B cell (primary cell): ENCODE measurements at places on chromosomes 5 and 9.

DNA sequence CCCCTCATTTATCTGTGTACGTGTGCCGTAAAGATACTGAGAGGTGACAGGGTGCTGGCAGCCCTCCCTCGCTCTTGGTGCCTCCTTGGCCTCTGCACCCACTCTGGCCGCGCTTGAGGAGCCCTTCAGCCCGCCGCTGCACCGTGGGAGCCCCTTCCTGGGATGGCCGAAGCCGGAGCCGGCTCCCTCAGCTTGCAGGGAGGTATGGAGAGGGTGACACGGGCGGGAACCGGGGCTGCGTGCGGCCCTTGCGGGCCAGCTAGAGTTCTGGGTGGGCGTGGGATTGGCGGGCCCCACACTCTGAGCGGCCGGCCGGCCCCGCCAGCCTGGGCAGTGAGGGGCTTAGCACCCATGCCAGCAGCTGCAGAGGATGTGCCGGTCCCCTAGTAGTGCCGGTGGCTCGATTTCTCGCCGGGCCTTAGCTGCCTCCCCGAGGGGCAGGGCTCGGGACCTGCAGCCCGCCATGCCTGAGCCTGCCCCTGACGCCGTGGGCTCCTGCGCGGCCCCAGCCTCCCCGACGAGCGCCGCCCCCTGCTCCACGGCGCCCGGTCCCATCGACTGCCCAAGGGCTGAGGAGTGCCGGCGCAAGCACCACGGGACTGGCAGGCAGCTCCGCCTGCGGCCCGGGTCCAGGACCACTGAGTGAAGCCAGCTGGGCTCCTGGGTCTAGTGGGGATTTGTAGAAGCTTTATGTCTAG is 21.6 kb downstream of the NKX2-5 start:
- no peak for DNase-seq
- no peaks in the 10 kb centered on the region for H3K27me3 ChIP-seq
- no peaks in the 10 kb centered on the region for H3K4me1 ChIP-seq
- H3K27ac ChIP-seq: no peak overlapping the region
- H3K4me3 ChIP-seq: no peak overlapping the region

DNA sequence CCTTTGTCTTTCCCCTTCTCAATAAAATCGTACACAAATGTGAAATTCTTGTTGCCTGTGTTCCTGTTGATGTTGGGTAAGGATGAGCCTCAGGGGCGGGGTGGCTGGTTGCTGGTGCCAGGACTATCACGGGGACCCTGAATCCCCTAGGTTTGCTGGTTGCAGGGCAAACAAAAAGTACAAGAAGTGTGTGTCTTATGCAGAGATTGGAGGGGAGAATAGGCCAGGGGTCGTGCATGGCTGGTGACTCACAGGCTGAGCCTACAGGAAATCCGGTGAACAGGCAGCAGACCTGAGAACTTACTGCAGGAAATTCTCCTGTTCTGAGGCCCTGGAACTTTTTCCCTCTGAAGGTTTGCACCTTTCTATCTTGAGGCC is 5.5 kb downstream of the ANXA2R start:
- no peak for DNase-seq
- peak overlapping the region; percentile 7 for H3K27ac ChIP-seq
- H3K4me1 ChIP-seq: peaks cover 41% of the 10 kb centered on the region
- H3K4me3 ChIP-seq: no peak overlapping the region

GRCh38 chr9:124216474-124217176 is 41.1 kb upstream of the NEK6 start:
- peak; percentile 84 for DNase-seq
- H3K27me3 ChIP-seq: no peaks in the 10 kb centered on the region
- H3K27ac ChIP-seq: peak overlapping the region; percentile 94
- H3K36me3 ChIP-seq: no peaks in the 10 kb centered on the region
- peaks cover 74% of the 10 kb centered on the region for H3K4me1 ChIP-seq
- H3K4me3 ChIP-seq: no peak overlapping the region

GRCh38 chr5:153267506-153267905 is 223.0 kb upstream of the GRIA1 start:
- no peak overlapping the region for H3K27ac ChIP-seq
- H3K4me1 ChIP-seq: no peaks in the 10 kb centered on the region
- DNase-seq: no peak

- H3K4me1 ChIP-seq: peaks cover 7% of the 10 kb centered on the region
- H3K27ac ChIP-seq: no peak overlapping the region
- no peaks in the 10 kb centered on the region for H3K27me3 ChIP-seq
- no peak overlapping the region for H3K4me3 ChIP-seq
- H3K36me3 ChIP-seq: no peaks in the 10 kb centered on the region
These were observed 132.0 kb downstream of the MLLT3 start for GRCh38 chr9:20490246-20490834.

- H3K27ac ChIP-seq: no peak overlapping the region
- no peaks in the 10 kb centered on the region for H3K36me3 ChIP-seq
- no peaks in the 10 kb centered on the region for H3K4me1 ChIP-seq
- H3K4me3 ChIP-seq: no peak overlapping the region
These were observed 216.8 kb downstream of the SEMA5A start for GRCh38 chr5:9329125-9329524.

DNA sequence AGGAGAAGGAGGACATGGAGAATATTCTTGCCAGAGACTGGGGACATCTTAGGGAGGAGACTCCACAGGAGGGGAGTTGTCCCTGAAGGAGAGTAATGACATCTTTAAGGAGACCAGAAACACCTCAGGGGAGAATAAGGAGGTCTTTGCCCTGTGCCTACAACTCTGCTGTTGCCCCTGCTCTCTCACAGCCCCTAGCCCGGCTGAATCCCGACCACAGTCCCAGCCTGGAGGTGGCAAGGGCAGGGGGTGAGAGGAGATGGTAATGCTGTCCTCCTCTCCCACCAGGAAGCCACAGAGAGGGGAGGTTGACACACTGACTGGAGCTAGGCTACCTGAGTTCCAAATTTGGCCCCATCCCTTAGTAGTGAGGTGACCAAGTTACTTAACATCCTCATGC is 30.2 kb upstream of the ENHO start:
- peaks cover 3% of the 10 kb centered on the region for H3K27me3 ChIP-seq
- no peaks in the 10 kb centered on the region for H3K4me1 ChIP-seq
- no peak overlapping the region for H3K4me3 ChIP-seq

- H3K36me3 ChIP-seq: no peaks in the 10 kb centered on the region
- H3K4me3 ChIP-seq: no peak overlapping the region
- H3K4me1 ChIP-seq: no peaks in the 10 kb centered on the region
- DNase-seq: no peak
- no peak overlapping the region for H3K27ac ChIP-seq
These were observed 16.0 kb upstream of the COL15A1 start for GRCh38 chr9:98927724-98928123.

- no peaks in the 10 kb centered on the region for H3K4me1 ChIP-seq
- H3K27me3 ChIP-seq: no peaks in the 10 kb centered on the region
- no peak for DNase-seq
- no peak overlapping the region for H3K27ac ChIP-seq
- H3K36me3 ChIP-seq: no peaks in the 10 kb centered on the region
- H3K4me3 ChIP-seq: no peak overlapping the region
These were observed 372.1 kb downstream of the NTRK2 start for GRCh38 chr9:85041466-85042137.

- no peaks in the 10 kb centered on the region for H3K36me3 ChIP-seq
- no peak overlapping the region for H3K27ac ChIP-seq
- H3K4me3 ChIP-seq: no peak overlapping the region
- DNase-seq: no peak
- H3K27me3 ChIP-seq: no peaks in the 10 kb centered on the region
- H3K4me1 ChIP-seq: no peaks in the 10 kb centered on the region
These were observed 79.8 kb upstream of the SPATA31D4 start for GRCh38 chr9:81848472-81848871.

DNA sequence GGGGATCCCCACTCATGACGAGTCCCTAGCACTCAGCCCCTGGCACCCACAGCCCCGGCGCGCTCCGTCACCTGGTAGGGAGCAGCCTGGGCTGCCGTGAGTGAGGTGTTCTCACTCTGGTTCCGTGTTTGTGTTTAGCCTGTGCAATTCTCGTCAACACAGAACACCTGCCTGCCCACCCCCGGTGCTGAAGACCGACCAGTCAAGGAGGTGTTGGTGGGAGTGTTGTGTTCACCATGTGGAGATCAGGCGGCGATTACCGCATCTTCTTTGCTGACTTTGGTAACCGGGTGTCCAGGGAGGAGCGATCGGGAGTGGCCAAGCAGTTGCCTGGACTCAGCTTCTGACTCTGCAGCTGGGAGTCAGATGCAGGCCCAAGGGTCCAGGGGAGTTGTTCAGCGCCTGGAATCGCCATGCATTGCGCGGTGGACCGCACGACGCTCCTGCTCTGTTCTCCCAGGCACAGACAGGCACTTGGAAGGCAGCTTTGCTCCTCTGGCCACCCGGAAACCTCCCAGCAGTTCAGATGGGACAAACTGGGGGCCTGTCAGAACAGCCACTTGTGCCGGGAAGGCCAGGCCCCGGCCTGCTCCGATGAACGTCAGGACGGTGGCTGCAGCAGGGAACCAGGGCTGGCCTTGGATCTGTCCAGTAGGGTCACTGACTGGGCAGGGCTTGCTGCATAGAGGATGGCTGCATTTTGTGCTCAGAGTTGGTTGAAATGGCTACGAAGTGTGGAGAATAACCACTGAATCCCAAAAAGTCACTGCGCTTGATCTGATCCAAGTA is 28.2 kb downstream of the EXOC3 start:
- peaks cover 12% of the 10 kb centered on the region for H3K27me3 ChIP-seq
- no peak overlapping the region for H3K4me3 ChIP-seq
- H3K27ac ChIP-seq: no peak overlapping the region
- H3K4me1 ChIP-seq: peaks cover 34% of the 10 kb centered on the region
- DNase-seq: no peak

GRCh38 chr5:133433641-133434040 is 178.7 kb downstream of the FSTL4 start:
- no peaks in the 10 kb centered on the region for H3K27me3 ChIP-seq
- peaks cover 8% of the 10 kb centered on the region for H3K4me1 ChIP-seq
- H3K36me3 ChIP-seq: no peaks in the 10 kb centered on the region

DNA sequence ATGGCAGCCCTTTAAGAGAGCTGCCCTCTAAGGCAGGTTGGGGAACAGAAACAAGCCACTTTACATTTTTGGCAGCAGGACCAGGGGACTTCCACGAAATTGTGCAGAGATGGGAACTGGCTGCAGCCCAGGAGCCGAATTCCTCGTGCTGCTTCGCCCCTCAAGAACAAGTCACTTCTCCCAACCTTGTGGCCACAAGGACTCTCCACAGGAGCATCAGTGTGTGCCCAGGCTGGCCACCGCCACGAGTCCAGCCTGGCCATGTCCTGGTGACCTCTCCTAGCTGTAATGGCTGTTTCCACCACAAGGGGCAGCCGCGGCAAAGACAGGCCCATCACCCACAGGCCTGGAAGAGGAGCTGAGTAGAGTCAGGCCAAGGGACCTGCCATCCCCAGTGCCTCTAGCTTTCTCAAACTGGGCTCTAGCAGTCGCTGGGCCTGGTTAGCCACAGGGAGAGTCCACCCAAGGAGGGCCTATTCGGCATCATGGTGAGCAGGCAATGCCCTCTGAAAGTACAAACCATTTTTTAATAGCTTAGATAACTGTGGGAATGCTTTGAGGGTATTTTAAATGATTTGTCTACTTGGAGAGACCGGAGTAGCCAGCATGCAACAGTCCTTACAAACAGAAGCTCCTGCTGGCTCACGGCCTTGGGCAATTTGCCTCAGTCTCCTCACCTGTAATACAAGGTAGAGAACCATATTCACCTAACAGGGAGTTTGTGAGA is 129.0 kb downstream of the COL23A1 start:
- H3K36me3 ChIP-seq: no peaks in the 10 kb centered on the region
- H3K27ac ChIP-seq: no peak overlapping the region
- H3K4me3 ChIP-seq: no peak overlapping the region

DNA sequence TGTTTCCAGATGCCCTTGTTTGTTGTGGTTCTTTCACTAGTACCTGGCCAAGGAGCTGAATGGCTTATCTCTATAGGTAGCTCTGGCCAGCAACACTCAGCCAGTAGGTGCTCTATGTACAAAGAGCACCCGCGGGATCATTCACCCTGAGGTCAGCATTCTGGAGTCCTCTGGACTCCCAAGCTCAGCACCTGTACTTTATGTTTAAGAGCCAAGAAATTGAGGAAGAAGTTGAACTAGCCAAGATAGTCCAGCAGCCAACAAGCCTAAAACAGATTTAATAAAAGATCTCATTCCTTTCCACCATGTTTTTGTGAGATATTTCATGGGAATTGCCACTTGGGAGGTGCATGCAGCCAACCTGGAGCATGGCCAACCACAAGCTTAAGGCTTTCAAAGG is 242.6 kb upstream of the PAPPA start:
- H3K27me3 ChIP-seq: no peaks in the 10 kb centered on the region
- H3K27ac ChIP-seq: no peak overlapping the region
- no peaks in the 10 kb centered on the region for H3K36me3 ChIP-seq
- H3K4me3 ChIP-seq: no peak overlapping the region

DNA sequence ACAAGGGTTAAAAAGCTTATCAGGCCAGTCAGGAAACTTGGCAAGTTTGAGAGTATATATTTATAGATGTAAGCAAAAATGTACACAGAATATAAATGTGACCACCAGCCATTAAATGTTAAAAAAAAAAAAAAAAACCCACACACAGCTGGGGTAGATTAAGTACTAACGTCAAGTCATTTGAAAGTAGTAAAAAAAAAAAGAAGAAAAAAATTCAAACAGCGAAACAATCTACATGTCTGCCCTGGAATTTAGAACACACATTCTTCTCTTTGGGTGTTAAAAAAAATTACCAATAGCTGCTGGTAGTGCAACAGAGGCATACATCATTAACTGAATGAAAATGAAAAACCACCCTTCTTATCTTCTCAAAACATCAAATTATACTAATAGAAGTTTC is 269.7 kb downstream of the MLLT3 start:
- H3K4me1 ChIP-seq: no peaks in the 10 kb centered on the region
- DNase-seq: no peak
- H3K36me3 ChIP-seq: no peaks in the 10 kb centered on the region

DNA sequence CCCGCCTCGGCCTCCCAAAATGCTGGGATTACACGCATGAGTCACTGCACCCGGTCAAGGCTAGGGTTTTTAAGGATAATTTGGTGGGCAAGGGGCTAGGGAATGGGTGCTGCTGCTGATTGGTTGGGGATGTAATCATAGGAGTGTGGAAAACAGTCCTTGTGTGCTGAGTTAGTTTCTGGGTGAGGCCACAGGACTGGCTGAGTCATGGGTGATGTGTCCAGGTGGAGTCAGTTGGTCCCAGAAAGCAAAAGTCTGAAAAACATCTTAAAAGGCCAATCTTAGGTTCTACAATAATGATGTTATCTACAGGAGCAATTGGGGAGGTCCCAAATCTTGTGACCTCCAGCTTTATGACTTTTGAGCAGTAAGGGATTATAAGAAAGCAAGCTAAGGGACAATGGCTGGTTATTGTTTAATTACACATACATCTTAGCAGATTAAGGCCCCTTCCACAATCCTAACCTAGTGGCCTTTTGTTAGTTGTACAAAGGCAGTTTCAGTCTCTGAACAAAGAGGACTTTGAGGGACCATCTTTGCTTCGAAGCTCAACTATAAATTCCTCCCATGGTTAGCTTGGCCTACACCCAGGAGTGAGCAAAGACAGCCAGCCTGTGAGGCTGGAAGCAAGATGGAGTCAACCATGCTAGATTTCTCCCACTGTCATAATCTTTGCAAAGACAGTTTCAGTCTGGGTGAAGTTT is 5.5 kb upstream of the AOPEP start:
- no peak for DNase-seq
- H3K4me3 ChIP-seq: no peak overlapping the region
- H3K27ac ChIP-seq: no peak overlapping the region
- peaks cover 2% of the 10 kb centered on the region for H3K4me1 ChIP-seq
- no peaks in the 10 kb centered on the region for H3K36me3 ChIP-seq
- H3K27me3 ChIP-seq: no peaks in the 10 kb centered on the region

GRCh38 chr5:148364343-148364742 is 19.4 kb upstream of the FBXO38 start:
- no peak for DNase-seq
- no peaks in the 10 kb centered on the region for H3K4me1 ChIP-seq
- no peak overlapping the region for H3K27ac ChIP-seq

- H3K4me3 ChIP-seq: no peak overlapping the region
- H3K27me3 ChIP-seq: no peaks in the 10 kb centered on the region
- no peak for DNase-seq
- no peak overlapping the region for H3K27ac ChIP-seq
These were observed 11.1 kb downstream of the GAPVD1 start for GRCh38 chr9:125272697-125273096.
